Melanocyte of skin (primary cell): ENCODE measurements at places on chromosomes 1 and 21. TPM values are rescaled to one million over a fixed set of nuclear protein-coding genes. Genes with fewer than 3 reads are reported as not detected.

Gene SIPA1L2
- 32.0 and 40.9 TPM in 2 replicates for total RNA-seq

Gene CATSPERE
- total RNA-seq = 0.62 and 1.00 TPM in 2 replicates

Gene AIM2
- total RNA-seq = 1.00 TPM in 1 of 2 replicates, not detected in the other

Gene SPRR1A
- not detected in 2 replicates for total RNA-seq

Gene OR2G6
- total RNA-seq = not detected in 2 replicates
